ENCODE measurements at places on chromosomes 4 and X.

DNA sequence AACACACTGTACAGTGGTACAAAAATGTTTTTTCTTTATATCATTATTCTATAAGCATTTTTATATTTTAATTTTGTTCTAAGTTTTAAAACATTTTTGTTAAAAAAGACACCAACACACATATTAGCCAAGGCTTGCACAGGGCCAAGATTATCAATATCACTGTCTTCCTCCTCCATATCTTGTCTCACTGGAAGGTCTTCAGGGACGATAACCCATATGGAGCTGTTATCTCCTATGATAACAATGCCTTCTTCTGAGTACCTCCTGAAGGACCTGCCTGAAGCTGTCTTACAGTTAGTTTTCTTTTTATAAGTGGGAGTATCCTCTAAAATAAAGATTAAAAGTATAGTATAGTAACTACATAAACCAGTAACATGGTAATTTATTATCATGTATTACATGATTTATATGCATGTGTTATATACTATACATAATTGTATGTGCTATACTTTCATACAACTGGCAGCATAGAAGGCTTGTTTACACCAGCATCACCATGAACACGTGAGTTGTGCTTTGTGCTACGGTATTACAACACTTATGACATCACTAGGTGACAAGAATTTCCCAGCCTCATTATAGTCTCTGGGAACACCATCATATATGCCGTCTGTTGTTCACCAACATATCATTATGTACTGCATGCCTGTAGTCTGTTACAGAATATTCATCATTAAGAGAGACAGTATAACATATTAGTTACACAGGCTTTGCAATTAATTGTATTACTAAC, 90.7 kb downstream of the WDFY3 start:
- no peak for DNase-seq

GRCh38 chrX:27675493-27675892, 85.3 kb downstream of the DCAF8L2 start:
- no peak for DNase-seq

- no peak for DNase-seq
Measured at GRCh38 chr4:126427853-126428252, 1113.1 kb downstream of the FAT4 start.

- DNase-seq, result no peak
Measured at GRCh38 chrX:69503228-69503781, 821 bp upstream of the NALF2 start.

DNA sequence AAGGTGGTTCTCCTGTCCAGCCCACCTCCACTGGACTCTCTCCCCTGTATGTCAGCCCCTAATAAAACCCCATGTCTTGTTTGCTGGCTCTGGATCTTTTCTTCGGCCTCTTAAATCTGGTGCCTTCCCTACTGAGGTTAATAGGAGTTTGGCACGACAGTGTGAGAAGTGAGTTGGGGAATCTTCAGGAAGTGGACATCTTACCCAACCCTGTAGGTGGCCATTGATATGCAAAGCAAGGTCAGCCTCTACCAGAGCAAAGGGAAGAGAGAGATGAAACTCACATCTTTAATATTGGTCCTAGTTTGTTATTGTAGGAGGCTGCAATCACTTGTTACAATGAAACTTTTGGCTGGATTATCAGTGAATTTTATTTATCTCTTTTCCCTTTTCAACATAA, 111.7 kb downstream of the CHRDL1 start:
- DNase-seq, result no peak

GRCh38 chrX:39248330-39248729, 447.1 kb downstream of the MID1IP1 start:
- no peak for DNase-seq
